ENCODE measurements at places on chromosomes 4 and X.

DNA sequence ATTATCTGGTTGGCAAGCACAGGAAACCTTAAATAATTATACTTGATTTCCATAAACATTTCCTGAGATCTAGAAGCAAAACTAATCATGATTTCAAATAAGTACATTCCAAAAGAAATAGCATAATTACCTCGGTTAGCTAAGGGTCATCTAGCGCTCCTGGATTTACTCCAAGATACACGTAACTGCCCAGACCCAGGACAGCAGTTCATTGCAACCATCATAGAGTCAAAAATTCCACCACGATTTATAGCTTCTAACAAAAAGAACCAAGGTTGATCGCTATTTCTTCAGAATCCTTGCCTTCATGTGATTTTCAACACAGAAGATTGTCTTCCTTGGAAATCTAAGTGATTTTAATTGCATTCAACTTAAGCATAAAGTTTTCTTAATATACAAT is 1235.5 kb upstream of the TENM3 start:
- DNase-seq, result no peak

GRCh38 chrX:3250966-3251365 is 95.5 kb downstream of the MXRA5 start:
- no peak for DNase-seq

- DNase-seq, result no peak
Observed at GRCh38 chr4:120446051-120446567, 379.5 kb upstream of the MAD2L1 start.

DNA sequence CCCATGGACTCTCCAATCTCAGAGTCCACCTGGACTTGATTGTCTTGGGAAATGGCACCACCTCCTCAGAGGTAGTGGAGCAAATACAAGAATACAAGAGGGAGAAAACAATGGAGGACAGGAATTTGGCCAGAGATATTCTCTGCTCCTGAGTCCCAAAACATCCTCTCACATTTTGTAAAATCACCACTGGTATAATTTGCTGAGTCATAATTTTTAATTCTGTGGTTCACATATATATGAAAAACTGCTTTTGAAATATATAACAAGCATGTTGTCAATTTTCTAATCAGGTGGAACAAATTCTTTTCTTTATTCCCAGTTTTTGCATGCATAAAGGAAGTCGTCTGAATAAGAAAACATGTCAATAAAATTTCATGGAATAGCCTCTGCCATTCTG is 356.1 kb downstream of the AFF2 start:
- DNase-seq, result no peak

DNA sequence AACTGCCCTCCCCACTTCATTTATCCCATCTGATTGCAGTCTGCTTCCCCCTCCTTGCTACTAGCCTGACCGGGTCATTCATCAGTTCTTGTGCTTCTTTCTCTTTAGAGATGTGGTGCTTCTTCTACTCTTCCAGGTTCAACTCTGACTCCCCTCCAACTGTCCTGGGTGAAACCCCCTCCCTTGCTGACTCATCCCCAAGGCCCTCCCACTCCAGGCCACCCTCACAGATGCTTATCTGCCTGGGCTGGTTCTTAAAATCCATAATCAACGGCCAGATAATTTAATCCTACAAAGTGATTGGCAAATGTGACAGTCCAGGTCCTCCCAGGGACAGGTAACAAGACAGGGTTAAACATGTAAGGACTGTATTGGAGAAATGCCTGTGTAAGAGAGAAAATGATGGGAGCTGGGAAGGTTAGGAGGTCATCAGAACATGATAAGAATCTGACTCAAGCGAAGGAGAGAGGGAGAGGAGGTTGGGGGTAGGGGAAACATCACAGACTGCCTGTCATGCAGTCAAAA is 182.8 kb upstream of the C1QTNF7 start:
- DNase-seq, result no peak

DNA sequence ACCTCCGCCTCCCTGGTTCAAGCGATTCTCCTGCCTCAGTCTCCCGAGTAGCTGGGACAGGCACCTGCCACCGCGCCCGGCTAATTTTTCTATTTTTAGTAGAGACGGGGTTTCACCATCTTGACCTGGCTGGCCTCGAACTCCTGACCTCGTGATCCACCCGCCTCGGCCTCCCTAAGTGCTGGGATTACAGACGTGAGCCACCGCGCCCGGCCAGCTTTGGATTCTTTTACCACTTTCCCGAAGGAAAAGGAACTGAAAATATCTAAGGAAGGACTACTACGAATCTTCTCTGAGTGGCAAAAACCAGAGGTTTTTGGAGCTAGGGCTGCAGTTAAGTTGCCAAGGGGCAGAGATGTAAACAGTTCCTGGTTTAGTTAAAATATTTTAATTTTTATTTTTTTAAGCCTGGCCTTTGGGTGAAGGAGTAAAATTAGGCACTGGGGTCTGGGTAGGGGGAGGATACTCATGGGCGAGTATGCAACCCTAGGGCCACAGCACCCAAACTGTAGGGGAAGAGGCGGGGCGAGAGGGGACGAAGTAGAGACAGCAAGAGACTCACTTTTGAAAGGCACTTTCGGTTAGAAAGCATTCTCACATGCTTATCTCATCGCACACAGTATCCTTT is 525 bp upstream of the CISD2 start:
- peak; percentile 38 for DNase-seq

DNA sequence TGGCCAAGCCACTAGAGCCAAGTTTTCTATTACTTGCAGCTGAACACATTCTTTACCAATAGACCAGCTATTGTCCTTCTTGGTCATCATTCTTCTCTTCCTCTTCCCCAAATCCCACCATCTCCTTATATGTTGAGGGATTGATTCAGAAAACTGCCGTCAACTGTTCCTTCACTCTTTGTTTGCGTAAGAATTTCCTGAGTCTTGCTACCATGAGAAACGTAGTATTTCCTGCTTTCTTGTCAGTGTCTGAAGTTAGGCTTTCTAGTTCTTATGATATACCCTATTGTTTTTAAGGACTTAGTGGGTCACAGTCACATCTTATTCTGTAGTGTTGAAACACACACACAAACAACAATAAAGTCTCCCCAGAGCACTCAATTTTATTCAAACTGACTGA is 20.1 kb downstream of the IGFBP7 start:
- no peak for DNase-seq
